ENCODE measurements at places on chromosomes 1 and 21.

GRCh38 chr1:212981025-212981495 is 30.7 kb downstream of the VASH2 start:
- no peak for DNase-seq

- DNase-seq: no peak
Measured at GRCh38 chr1:50700214-50700613, 259.9 kb downstream of the FAF1 start.

- no peak for DNase-seq
Measured at GRCh38 chr1:87905651-87906050, 577.0 kb downstream of the LMO4 start.

DNA sequence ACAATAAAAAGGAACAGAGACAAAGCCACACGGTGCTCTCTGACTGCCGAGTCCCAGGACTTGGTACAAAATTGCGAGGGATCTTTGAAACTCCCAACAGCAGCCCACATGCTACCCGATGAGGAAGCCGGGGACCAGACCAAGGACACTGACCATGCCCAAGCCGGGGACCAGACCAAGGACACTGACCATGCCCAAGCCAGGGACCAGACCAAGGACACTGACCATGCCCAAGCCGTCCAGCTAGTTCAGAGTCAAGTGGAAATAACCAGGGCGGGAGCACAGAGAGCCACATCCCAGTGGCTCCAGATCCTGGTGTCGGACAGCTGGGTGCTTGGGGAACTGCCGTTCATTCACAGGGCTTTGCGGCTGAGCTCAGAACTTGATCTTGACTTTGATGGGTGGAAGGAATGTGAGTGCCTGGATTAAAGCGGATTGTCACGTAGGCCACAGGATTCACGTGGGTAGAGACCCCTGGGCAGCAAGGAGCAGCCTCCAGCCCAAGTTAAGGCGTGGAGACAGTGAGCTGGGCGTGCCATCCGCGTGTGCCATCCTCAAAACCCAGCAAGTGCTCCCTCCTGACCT is 16.5 kb upstream of the TRAPPC10 start:
- no peak for DNase-seq

GRCh38 chr1:52725903-52726264 is 369 bp upstream of the ZYG11B start:
- no peak for DNase-seq

DNA sequence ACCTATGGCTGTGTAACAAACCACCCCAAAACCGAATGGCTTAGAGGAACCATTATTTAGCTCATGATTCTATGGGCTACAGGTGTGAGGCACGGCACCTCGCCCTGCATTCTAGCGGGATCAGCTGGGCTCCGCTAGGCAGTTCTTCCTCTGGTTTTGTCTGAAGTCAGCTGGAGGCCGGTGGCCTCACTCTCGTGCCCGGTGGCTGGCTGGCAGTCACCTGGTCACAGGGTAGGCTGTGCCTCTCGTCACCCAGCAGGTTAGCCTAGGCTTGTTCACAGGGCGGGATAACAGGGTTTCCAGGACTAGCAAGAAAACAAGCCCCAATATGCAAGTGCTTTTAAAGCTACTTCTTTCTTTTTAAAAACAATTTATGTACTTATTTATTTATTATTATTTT is 16.3 kb upstream of the AGPAT3 start:
- no peak for DNase-seq

DNA sequence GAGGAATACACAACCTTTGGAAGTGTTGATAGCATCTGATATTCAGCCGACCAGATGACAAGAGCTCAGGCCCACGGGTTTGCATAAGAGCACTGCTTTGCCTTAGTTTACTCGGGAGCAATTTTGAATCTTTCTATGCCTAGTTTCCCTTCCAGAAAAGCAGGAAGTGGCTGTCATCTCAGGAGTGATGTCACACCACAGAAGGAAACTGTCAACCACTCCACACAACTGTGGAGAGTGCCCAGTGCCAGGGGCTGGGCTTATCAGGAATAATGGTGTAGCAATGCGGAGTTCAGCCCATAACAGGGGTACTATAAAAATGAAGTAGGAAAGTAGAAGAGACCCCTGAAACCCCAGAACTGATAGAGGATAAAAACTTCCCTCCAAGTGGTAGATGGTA is 28.4 kb downstream of the NTPCR start:
- no peak for DNase-seq

GRCh38 chr1:78142736-78143135 is 97.0 kb downstream of the GIPC2 start:
- no peak for DNase-seq

GRCh38 chr1:15155888-15156741 is 2.6 kb downstream of the TMEM51 start:
- DNase-seq: no peak

GRCh38 chr1:182972829-182973228 is 19.9 kb upstream of the SHCBP1L start:
- DNase-seq: no peak

- no peak for DNase-seq
Measured at GRCh38 chr1:147083919-147084272, 88.4 kb downstream of the PRKAB2 start.

GRCh38 chr21:18026359-18026758 is 207.2 kb upstream of the C21orf91 start:
- DNase-seq: no peak

- no peak for DNase-seq
Measured at GRCh38 chr1:99811075-99811474, 39.1 kb upstream of the AGL start.

GRCh38 chr1:160221089-160221488 is 15.9 kb downstream of the PEA15 start:
- DNase-seq: no peak

DNA sequence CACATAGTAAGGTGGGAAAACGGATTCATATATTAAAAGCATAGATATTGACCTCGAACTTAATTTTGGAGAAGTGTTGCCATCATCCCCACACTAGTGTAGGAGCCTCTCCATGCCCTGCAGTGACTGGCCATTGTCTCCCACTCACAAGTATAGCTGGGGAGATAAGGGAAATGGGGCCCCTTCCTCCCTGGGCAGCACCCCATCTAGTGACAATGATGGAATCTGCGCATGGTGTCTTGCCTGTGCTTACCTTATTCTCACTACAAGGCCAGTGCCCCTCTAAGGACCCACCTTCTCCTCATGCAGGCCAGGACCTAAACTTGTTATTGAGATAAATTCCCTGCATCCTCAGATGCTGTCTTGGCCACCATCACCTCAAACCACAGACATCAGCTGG is 374.9 kb downstream of the NTNG1 start:
- DNase-seq: no peak

GRCh38 chr1:163406772-163407171 is 85.0 kb downstream of the NUF2 start:
- no peak for DNase-seq

DNA sequence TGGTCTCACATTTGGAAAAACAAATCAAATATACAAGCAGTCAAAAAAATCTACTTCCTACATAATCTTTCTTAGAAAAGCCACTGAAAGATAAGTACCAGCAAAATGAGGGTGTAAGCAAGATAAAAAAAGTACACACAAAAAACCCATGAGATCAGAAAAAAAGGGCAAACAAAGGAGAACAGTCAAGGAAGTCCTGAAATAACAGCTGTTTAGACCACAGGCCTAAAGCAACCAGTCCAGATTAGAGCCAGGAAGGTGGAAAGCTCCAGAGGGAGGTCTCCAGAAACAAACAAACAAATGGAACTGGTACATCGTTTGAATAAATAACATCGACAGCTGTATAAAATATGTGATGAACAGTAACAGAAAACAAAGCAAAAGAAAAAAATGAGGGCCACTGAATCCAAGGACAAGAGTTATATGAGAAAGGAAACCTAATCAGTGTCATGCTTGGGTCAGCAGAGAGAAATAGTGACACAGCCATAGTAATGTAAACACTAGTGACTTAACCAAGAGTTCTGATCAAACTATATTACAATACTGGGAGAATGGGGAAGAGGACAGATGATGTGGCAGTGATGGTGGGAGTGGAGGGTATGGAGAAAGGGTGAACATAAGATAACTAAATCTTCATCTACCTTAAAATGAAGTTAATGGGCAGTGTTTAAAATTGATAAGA is 67.5 kb downstream of the NVL start:
- DNase-seq: no peak

GRCh38 chr1:20785907-20786252 is 1.2 kb downstream of the HP1BP3 start:
- DNase-seq: no peak

DNA sequence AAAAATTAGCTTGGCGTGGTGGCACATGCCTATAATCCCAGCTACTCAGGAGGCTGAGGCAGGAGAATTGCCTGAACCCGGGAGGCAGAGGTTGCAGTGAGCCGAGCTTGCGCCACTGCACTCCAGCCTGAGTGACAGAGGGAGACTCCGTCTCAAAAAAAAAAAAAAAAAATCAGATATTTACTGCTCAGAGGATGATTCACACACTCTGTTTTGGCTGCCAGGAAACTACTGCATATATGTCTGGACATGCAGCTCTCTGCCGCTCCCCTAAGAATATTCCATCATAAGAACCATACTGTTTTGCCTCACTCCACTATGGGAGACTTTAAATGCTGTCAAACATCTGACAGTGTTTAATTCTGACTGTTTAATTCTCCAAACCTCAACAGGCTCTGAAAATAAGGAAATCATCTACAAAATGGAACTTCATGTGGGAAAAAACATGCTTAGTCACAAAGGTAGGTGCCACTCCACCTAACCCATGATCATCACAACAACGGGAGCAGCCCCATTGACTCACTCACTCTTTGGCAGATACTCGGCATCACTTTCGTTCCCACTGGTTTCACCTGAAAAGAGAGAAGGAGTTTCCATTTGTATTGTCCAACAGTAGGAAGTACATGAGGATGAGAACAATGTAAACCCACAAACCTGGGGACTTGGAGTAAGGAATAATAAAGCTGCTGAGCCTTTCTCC is 29.3 kb upstream of the BCAS2 start:
- DNase-seq: no peak

DNA sequence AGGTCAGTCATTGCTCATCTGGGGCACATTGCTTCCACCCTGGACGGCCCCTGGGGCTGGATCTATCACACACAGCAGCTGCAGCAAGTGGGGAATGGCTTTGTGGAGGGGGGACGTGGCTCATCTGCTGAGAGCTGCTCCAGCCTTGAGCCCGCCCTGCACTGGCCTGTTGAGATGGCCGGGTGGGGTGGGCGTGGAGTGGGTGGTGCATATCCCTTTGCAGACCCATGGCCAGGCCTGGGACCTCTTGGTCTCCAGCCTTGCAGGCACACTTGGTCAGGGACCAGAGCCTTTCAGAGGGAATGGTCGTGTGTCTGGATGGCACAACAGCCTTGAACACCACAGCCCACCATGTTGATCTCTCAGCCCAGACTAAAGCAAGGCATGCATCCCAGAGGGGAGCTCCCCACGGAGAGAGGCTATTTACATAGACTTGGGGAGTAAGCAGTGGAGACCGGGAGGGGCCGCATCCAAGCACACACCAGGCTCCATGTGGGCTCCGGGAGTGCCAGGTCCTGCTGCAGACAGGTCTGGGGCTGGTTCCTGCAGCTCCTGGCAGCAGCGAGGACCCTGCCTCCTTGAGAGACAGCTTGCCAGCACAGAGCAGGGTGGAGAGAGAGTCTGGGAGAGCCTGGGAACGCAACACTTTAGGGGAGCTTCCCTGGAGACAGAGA is 52.8 kb upstream of the SELENON start:
- no peak for DNase-seq

- DNase-seq: no peak
Measured at GRCh38 chr1:19219451-19219850, 9.4 kb upstream of the UBR4 start.

GRCh38 chr21:45801129-45801964 is 157.8 kb downstream of the PCBP3 start:
- no peak for DNase-seq

DNA sequence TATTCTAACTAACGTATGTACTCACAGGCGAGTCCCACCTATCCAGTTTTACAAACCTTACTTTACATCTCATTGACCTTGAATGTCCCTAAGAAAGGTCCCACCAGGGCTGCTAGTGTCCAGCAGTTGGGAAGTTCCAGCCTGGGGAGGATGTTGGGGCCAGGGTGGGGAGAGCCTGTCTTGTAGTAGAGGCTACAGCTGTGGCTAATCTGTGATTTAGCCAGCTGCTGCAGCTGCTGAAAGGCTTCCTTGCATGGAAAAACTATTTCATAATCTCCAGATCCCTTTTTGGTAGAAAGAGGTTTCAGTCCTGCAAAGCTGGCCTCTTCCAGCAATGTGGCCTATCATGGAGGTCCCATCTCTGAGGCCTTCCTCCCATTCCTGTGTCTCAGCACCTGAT is 23.1 kb downstream of the TNN start:
- no peak for DNase-seq

DNA sequence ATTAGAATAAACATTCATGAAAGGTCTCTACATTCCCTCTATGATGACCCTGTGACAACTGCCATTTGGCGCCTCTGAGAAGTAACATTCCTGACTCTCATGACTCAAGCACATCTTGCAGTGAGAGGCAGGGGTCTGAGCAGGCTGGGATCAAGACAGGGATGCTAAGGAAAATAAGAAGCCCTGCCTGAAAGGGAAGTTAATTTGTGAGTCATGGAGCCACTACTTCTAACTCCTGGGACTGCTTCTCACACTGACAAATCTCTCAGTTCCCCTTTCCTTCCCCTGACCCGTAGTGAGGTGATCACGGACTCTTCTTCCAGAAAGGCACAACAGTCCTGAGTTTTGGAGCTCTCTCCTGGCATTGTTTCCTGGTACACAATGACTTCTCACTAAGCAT is 231.9 kb downstream of the TNR start:
- no peak for DNase-seq

DNA sequence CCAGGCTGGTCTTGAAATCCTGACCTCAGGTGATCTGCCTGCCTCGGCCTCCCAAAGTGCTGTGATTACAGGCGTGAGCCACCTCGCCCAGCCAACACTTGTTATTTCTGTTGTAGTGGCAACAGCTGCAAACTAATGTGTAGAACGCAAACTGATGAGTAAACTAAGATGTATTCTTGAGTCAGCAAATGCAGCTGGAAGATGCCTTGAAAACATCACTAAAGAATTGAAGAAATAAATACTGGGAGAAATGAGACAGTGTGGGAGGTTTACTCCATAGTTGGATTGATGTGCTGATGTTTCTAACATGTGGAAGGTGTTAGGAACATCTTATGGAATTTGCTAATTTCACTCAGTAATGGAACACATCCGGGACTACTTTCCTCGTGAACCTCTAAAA is 61.3 kb upstream of the KCNE2 start:
- no peak for DNase-seq

GRCh38 chr21:34807146-34807880 is 138.5 kb downstream of the CLIC6 start:
- DNase-seq: peak; percentile 74

GRCh38 chr1:61419657-61420056 is 305.3 kb downstream of the TM2D1 start:
- DNase-seq: no peak

GRCh38 chr1:151834239-151834638 is 2.6 kb upstream of the RORC start:
- no peak for DNase-seq

DNA sequence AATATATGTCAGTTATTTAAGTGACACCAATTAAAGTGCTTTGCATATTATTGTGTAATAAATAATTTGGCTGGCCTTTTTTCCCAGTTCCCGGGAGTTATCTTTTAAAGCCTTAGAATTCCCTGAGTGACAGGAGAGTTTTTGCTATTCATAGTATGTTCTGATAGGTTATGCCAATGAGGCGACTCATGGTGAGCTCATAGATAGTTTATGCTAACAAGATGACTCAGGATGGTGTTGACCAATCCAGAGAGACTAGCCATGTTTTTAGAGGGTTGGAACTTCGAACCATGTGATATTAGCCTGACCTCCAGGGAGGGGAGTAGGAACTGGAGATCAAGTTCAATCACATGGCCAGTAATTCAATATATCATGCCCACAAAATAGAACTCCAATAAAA is 310.8 kb downstream of the USP25 start:
- DNase-seq: no peak

Data from activated T-cell treated with anti-CD3 and anti-CD28 coated beads, Interleukin-2, amount 50 U/mL, for 24 hours (primary cell).